ENCODE measurements at places on chromosomes 2 and 18.

- no peak for DNase-seq
Measured at GRCh38 chr2:39715095-39715494, 49.4 kb downstream of the TMEM178A start.

DNA sequence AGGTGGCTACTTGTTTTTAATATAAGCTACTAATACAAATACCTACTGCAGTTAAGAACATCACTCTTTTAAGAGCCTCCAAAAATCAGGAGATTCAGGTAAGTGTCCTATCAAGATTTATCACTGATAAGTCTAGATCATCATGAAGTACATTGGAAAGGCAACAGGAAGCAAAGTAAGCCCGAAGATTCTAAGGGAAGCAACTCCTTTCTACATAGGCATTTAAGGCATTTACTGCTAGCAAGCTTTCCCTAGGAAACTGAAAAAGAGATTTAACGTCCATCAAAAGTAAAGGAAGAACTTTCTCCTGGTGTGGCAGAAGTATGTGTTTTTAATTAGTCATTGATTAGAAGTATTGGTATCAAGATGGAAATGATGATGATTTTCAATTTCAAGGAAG lies 3.7 kb downstream of the STK17B start:
- no peak for DNase-seq

DNA sequence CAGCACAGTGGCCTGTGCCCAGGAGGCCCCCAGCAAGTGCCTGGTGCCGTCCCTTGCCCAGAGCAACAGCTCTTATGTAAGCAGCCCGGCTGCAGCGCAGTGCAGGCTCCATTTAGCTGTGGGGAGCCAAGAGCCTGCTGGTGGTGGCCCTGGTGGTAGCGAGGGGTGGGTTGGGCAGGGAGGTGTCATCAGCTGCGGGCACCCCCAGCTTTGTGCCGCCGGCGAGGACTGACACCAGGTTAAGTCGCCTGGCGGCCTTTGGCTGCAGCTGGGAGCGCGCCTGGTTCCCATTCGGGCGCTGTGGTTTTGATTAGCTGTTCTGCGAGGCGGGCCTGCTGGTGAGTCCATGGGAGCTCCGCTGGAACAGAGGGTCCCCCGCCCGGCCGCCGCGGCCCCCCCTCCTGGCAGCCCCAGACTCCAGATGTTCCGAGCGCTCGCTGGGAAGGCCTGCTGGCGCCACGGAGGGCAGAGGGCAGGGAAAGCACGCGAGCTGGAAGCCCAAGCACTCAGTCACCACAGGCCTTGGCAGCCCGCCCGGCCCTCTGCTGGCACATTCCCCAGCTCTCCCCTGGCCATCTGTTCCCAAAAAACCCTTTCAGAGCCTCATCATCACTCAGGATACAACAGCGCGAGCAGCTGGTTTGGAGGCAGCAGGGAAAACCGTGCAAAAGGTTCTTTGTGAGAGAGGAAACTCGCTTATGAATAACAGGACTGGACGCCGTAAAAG lies 18.4 kb downstream of the ATOH8 start:
- no peak for DNase-seq

- no peak for DNase-seq
Measured at GRCh38 chr2:241017228-241017940, 19.0 kb downstream of the SNED1 start.

DNA sequence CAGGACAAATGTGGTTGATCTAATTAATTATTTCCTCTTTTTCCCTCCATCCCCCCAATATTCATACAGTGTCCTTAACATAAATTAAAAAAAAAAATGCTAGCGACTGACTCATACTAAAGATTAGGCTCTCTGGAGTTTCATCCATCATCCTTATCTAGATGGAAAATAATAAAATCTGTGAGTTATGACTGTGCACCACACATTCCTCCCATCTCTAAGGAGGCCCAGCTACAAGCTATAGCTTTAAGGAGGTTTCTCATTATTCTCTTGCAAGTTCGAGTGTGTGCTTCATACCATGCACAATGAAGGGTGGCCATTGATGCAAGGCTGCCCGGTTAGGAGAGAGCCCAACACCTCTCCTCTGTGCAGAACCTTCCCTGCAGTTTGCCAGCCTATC lies 77.3 kb downstream of the XDH start:
- no peak for DNase-seq

- DNase-seq: no peak
Measured at GRCh38 chr2:38634684-38635083, 31.2 kb upstream of the GALM start.

- DNase-seq: no peak
Measured at GRCh38 chr2:214547931-214548330, 137.1 kb downstream of the VWC2L start.

DNA sequence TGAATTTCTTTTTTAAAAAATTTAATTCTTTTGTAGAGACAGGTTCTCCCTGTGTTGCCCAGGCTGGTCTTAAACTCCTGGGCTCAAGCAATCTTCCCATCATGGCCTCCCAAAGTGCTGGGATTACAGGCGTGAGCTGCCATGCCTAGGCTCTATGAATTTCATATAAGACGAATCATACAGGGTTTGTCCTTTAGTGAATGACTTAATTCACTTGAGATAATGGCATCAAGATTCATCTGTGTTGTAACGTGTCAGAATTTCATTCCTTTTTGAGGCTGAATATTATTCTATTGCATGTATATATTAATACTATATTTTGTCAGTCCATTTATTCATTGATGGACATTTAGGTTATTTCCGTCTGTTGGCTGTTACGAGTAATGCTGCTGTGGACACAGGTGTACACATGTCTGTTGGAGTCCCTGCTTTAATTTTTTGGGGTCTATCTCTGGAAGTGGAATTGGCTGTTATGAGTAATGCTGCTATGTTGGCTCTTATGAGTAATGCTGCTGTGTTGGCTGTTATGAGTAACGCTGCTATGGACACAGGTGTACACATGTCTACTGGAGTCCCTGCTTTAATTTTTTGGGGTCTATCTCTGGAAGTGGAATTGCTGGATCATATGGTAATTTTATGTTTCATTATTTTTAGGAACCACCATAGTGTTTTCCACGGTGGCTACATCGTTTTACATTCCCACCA lies 210.6 kb downstream of the CAMKMT start:
- DNase-seq: no peak

DNA sequence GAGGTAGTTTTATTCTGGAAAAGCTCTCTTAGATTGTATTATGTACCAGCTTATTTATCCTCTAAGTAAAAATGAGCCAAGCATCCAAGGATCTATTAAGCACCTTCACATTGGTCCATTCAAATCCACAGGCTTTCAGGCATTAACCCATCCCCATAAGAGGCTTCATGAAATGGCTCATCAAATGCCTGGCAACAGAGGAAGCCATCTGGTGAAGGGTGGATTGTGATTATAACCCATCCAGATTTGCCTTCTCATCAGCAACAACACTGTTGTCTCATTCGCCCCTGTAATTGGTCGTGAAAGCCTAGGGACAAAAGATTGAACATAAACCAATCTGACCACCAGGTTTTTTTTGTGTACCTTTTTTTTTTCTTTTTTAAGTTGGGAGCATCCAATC lies 134.3 kb upstream of the TACR1 start:
- no peak for DNase-seq

DNA sequence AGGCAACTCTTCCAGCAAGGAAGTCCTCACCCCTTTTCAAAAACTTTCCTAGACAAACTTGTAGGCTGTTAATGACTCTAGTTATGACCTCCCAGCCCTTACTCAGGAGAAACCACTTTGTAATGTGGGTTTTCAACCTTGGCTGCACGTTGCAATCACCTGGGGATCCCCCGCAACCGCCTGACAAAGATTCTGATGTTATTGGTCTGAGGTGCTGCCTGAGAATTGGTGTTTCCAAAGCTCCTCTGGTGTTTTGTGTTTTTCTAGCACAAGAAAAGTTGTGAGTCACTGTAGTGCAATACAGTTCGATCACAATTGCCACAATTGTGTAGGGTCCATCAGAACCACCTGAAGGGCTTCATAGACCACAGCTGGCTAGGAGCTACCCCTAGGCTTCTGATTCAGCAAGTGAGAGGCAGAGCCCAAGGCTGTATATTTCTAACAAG lies 121.6 kb downstream of the SP100 start:
- no peak for DNase-seq

DNA sequence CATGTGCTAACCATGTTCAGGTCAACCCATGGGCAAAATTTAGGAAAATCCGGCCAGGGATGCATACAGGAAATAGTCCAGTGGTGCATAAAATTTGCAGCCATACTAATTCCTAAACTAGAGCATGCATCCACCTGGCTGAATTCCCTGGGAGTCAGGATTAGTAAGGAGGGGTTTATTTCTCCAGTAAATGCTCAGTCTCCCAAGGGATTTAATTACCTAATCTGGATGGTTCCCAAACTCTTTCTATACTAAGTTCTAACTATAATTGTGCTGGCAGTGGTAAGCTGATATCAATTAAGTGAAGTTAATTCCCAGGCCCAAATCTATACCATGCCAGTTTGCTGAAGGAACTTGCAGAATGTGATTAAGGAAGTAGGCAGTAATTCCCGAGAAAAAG lies 26.2 kb upstream of the EVA1A start:
- no peak for DNase-seq

GRCh38 chr2:128580988-128581848 lies 262.6 kb upstream of the HS6ST1 start:
- no peak for DNase-seq

- DNase-seq: no peak
Measured at GRCh38 chr18:49843778-49844625, 30.7 kb upstream of the ACAA2 start.

DNA sequence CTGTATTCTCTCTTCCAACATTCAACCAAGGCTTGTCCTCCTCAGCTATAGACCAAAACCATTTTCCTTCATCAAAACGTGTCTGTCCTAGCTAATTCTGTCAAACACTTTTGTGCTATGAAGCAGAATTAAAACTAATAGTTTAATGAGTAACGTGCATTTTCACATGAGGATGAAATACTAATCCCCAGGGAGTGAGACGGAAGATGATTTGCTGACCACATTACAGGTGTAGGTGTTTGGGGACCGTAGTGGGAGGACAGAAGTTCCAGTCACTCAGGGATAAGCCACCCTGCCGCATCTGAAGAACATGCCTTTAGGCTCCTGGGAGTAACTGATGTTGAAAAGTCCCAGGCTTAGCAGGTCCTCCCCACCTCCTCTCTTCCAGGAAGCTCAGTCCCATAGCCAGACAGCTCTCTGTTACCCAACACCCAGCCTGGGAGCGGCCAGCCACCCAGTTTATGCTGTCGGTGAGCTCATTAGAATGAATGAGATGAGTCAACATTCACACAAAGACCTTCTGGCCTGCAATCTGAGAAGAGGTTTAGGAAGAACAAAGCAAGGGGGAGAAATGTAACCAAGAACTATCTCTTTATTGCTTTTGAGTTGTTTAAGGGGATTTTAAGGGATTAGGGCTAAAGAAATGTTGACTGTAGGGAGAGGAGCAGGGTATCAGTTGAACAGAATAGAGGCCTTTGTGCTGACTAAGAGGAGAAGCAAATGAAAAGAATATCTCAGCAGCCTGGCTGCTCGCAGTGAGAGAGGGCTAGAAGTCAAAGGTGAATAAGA lies 122.5 kb downstream of the FOXI3 start:
- no peak for DNase-seq

- DNase-seq: no peak
Measured at GRCh38 chr2:143559147-143559546, 429.9 kb downstream of the ARHGAP15 start.

DNA sequence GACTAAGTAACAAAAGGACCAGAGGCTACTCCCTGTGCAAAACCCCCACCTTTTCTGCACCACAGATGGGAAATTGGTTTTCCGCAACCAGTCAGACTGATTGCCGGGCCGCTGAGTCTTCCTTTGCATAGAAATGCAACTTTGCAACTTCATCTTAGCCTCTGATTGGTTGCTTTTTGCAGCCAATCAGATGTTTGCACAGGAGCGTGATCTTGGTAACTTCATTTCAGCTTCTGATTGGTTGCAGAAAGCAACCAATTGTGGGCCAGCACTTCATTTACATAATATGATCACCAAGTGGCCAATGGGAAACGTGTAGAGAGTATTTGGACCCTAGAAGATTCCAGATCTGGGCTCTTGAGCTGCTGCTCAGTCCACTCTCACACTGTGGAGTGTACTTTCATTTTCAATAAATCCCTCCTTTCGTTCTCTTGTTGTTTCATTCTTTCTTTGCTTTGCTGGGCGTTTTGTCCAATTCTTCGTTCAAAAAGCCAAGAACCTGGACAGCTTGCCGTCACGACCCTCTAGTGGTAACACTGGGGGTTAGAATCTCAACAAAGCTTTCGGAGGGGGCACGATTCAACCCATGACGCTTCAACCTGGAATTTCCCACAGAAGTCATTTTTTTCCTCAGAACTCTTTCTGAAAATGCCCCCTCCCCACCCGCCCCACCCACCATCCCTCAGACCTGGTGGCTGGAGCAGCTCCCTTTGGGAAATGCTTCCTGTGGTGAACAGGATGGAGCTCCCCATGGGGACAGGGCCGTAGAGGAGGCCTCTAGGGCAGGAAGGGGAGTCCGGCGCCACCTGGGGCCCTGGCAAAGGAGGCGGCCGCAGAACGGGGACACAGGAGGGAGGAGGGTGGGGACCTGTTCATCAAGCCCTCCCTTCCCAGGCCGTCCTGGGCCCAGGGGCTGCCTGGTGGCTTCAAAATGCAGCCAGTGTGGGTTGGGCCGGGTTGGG lies 31.8 kb upstream of the KCNF1 start:
- DNase-seq: no peak

DNA sequence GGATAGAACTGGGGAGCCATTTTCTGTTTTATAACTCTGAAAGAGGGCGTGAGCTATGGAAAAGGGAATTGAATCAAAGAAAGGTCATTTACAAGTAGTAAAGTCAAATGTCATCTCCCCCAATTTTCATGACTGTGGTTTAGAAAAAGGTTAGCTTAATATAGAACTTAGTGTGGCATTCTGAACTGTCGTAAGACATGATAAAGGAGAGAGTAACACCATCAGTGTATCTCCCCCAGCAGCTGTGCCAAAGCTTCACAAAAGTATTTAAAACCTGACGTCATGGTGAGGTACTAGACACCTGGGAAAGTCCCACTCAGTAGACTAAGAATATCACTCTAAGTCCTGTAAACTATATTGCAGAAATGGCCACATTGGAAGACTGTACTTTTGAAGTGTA lies 5.8 kb upstream of the IKZF2 start:
- no peak for DNase-seq

Data from activated CD8-positive, alpha-beta memory T cell treated with anti-CD3 and anti-CD28 coated beads for 4 hours (primary cell).